ENCODE measurements at places on chromosomes 3 and 15. TPM values are rescaled to one million over a fixed set of nuclear protein-coding genes. Genes with fewer than 3 reads are reported as not detected.

DNA sequence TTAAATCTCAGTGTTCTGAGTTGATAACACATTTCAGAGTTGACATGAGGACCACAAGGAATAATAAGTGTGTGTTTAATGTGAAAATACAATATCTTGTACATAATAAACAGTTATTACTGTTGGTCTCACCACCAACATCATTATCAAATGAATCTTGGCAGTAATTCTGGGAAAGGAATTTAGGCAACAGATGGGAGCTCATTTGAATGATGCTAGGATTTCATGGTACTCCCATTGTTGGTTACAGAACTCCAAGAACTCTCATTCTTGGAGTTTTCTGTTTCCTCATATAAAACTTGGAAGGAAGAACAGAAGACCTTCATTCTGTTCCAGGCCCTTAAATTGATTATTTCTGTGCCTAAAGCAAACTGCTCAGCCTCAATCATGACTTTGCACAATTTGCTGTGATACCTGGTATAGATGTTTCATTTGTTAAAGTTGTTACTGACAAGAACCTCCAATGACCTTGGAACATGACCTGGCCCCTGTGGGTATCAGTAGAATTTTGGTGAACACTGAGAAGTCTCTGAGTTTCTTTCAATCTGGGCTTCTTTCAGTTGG lies 385.8 kb downstream of the LPP start:
- DNase-seq: no peak

- DNase-seq: no peak
These were observed 2.9 kb downstream of the SHOX2 start for GRCh38 chr3:158103081-158103886.

- DNase-seq: no peak
These were observed 176.1 kb upstream of the FRMD4B start for GRCh38 chr3:69562020-69562419.

- DNase-seq: no peak
These were observed 18.3 kb upstream of the FOXP1 start for GRCh38 chr3:71601811-71602210.

GRCh38 chr3:126417981-126418530 lies 23.3 kb downstream of the CFAP100 start:
- DNase-seq: peak; percentile 74

DNA sequence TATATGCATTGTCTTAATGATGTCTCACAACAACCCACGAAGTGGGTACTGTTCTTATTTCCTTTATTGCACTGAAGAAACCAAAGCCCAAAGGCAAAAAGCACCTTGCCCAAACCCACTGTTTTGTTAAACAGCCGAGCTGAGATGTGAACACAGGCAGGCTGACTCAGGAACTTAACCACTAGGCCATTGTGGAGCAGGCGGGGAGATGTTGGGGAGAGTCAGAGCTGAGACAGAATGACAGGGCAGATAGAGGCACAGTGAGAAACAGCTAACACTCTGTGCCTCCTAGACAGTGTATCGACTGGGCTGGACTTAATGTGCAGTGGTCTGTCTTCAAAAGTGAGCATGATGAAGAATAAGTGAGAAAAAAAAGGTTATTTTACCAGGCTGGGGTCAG lies 56.5 kb downstream of the RPLP1 start:
- no peak for DNase-seq

GRCh38 chr15:66789029-66790025 lies 87.3 kb downstream of the SMAD6 start:
- peak; percentile 87 for DNase-seq

- DNase-seq: no peak
These were observed 10.7 kb downstream of the STT3B start for GRCh38 chr3:31543375-31543774.

GRCh38 chr15:88738796-88739195 lies 64.4 kb upstream of the ACAN start:
- DNase-seq: no peak

GRCh38 chr3:115628075-115628412 lies 4.7 kb downstream of the GAP43 start:
- no peak for DNase-seq

- no peak for DNase-seq
These were observed 63.2 kb upstream of the FOXB1 start for GRCh38 chr15:59940928-59941327.

- no peak for DNase-seq
These were observed 98.5 kb upstream of the SLC25A36 start for GRCh38 chr3:140842984-140843649.

DNA sequence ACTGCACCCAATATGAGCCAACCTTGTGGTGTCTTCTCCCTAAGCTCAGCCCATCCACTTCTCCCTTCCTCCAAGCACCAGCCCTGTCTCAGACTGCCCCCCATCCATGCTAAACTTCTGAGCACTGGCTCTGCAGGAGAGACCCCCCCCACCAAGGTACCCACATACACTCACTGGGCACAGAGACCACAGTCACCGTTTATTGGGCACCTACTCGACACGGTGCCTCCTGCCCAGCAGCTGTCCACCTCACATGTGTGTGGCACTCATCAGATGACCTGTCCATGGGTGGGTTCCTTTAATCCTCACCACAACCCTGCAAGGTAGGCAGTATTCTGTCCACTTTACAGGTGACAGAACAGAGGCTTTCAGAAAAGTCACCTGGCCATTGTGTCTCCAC lies 22.3 kb upstream of the SFMBT1 start:
- peak; percentile 64 for DNase-seq

SAMMSON gene
- total RNA-seq: not detected

TM2D3 gene
- total RNA-seq: 44.1 TPM

RPUSD2 gene
- 6.9 TPM for total RNA-seq

PROS1 gene
- total RNA-seq: 31.3 TPM

OR4F15 gene
- not detected for total RNA-seq

PDCD7 gene
- total RNA-seq: 22.9 TPM

MYEF2 gene
- total RNA-seq: 11.0 TPM

CASR gene
- not detected for total RNA-seq

SLC9C1 gene
- total RNA-seq: not detected
